ENCODE measurements at places on chromosomes 4 and X. TPM values are rescaled to one million over a fixed set of nuclear protein-coding genes. Genes with fewer than 3 reads are reported as not detected.

Gene CYBB
- total RNA-seq: not detected

Gene PROM1
- 0.18 TPM for total RNA-seq

Gene LRIT3
- total RNA-seq: 0.09 TPM

Gene PCDH18
- total RNA-seq: 1.2 TPM

Gene STAP1
- total RNA-seq: not detected

Gene UGT2B10
- total RNA-seq: not detected

Gene PSAPL1
- not detected for total RNA-seq

Gene GAGE12G
- not detected for total RNA-seq
